ENCODE measurements at places on chromosomes 16 and 17. TPM values are rescaled to one million over a fixed set of nuclear protein-coding genes. Genes with fewer than 3 reads are reported as not detected.

The KLHL11 gene
- 16.0 TPM for total RNA-seq

The TLK2 gene
- total RNA-seq: 40.3 TPM

The RFWD3 gene
- total RNA-seq: 40.8 TPM

The HAS3 gene
- 1.3 TPM for total RNA-seq

The RNF135 gene
- 12.1 TPM for total RNA-seq

The FZD2 gene
- 91.9 TPM for total RNA-seq

DNA sequence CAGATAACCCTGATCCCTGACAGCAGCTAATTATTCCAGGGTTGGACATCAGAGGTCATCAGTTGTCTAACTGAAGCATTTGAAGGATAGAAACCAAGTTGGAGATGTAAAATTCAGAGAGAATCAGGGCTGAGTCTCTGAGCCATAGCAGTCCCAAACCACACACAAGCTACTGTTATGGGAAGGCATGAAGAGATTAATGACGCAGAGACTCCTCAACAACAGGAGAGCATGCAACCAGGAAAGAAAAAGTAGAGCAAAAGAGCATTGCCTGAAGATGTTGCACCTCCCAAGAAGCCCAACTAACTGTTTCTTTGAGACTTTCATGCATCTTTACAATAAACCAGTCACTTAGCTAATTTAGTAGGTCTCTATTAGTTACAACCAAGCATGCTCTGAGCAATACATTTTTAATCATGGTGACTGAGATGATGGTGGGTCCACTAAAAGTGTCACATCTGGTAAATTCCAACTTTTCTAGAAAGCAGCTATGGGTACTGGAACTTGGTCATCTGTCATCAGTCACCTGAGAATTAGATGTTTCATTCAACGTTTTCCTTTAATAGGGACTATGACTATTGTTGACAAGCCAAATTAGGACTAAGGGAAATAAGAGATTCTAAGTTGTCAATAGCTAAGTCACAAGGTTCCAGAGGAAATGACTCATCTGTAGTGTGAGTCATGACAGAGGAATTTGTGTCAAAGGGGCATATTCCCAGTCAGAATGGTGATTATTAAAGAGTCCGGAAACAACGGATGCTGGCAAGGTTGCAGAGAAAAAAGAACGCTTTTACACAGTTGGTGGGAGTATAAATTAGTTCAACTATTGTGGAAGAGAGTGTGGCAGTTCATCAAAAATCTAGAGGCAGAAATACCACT is 239.8 kb downstream of the CHD9NB start:
- no peak for DNase-seq

- no peak for DNase-seq
Observed at GRCh38 chr16:31223044-31223443, 6.1 kb upstream of the PYDC1 start.

DNA sequence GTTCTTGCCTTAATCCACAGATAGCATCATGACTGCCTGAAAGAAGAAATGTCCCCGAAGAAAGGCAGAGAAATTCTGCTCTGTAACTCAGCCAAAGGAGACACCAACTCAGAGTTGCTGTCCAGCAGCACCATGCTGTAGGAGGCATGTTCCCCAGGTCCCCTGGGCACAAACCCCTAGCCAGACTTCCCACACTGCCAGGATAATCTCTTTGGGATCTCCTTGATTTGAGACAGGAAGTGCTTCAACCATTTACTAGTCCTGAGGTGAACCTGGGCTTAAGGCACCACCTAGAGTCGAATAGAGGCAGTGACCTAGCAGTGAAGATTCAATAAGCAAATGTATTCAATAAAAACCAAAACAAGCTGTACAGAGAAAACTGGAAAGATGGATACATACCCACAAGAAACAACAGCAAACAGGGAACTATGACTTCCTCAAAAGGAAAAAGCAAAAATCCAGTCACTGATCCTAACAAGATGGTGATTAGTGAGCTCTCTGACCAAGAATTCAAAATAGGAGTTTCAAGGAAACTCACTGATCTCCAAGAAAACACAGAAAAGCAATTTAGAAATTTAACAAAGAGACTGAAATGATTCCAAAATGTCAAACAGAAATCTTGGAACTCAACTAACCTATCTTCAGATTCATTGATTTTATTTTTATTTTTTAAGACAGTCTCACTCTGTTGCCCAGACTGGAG is 5.7 kb downstream of the OR4D2 start:
- DNase-seq: no peak

GRCh38 chr16:1651974-1652312 is 26.1 kb upstream of the JPT2 start:
- DNase-seq: no peak

DNA sequence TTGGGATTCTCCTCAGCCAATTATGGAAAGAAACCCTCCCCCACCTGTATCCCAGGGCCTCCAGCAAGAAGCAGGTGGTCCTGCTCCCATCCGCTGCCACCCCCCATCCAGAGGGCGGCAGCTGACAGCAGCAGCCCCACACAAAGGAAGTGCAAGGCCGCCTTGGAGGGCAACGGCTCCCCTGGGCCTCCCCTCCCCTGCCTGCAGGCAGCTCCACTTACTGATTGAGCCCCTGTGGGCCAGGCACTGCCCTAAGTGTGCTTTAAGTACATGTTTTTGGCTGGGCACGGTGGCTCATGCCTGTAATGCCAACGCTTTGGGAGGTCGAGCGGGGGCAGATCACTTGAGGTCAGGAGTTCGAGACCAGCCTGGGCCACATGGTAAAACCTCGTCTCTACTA is 257.6 kb downstream of the PARN start:
- no peak for DNase-seq
